Midbrain (tissue), 1 donor: ENCODE measurements at places on chromosomes 5 and 9.

GRCh38 chr5:143870871-143871632, 59.1 kb downstream of the HMHB1 start:
- no peak for DNase-seq

GRCh38 chr9:109557481-109557880, 59.4 kb upstream of the PTPN3 start:
- no peak for DNase-seq

- DNase-seq, result no peak
Observed at GRCh38 chr9:136821826-136822544, 14.2 kb downstream of the RABL6 start.

GRCh38 chr5:166906991-166907713, 1384.3 kb upstream of the WWC1 start:
- DNase-seq, result no peak

DNA sequence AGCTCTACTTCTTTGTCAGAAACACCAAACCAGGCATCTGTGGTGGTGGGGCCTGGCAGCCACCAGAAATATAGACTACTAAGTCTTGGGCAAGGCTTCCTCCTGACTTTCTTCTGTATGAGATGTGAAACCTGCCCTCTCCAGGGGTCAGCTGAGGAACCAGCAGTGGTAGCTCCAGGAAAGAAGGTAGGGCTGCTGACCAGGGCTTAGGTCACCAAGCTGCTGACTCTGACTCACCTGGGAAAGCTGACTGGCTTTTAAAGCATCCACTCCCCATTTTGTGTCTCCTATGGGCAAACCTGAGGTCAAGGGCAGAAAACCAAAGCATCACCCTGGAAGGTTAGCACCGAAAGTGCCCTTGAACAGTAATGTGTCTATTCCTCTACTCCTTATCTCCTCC, 10.4 kb upstream of the SH3TC2 start:
- no peak for DNase-seq

- DNase-seq, result no peak
Observed at GRCh38 chr9:137725598-137725997, 106.8 kb downstream of the EHMT1 start.

DNA sequence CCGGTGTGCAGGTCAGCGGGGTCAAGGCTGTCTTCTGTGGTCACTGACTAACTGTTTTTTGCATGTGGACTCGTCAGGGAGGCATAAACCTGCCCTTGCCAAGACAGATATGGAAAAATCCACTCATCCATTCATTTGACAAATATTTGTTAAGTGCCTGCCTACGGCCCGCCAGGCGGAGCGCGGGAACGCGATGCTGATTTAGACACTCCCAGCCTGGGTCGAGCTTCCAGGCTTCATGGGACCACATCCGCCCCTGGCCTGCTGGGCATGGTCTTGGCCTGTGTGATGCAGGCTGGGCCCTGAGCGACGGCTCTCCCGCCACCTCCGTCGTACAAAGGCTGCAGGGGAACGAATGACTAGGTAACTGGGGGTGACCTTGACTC, 18.1 kb downstream of the MYMK start:
- no peak for DNase-seq

DNA sequence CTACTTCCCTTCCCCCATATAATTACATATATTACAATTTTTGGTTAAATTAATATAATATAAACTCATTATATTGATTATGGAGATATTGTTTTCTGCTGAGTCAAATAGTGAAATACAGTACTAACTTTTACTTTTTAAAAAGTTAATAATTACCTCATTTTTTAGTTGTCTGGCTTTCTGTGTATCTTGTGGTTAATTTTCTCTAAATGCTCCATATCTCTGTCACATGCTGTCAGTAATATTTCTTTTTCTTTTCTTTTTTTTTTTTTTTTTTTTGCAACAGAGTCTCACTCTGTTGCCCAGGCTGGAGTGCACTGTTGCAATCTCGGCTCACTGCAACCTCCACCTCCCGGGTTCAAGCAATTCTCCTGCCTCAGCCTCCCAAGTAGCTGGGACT, 23.2 kb downstream of the STX17 start:
- no peak for DNase-seq

- DNase-seq, result no peak
Observed at GRCh38 chr9:123116036-123116435, 82.6 kb downstream of the GPR21 start.
